ENCODE measurements at places on chromosomes 1 and 21.

DNA sequence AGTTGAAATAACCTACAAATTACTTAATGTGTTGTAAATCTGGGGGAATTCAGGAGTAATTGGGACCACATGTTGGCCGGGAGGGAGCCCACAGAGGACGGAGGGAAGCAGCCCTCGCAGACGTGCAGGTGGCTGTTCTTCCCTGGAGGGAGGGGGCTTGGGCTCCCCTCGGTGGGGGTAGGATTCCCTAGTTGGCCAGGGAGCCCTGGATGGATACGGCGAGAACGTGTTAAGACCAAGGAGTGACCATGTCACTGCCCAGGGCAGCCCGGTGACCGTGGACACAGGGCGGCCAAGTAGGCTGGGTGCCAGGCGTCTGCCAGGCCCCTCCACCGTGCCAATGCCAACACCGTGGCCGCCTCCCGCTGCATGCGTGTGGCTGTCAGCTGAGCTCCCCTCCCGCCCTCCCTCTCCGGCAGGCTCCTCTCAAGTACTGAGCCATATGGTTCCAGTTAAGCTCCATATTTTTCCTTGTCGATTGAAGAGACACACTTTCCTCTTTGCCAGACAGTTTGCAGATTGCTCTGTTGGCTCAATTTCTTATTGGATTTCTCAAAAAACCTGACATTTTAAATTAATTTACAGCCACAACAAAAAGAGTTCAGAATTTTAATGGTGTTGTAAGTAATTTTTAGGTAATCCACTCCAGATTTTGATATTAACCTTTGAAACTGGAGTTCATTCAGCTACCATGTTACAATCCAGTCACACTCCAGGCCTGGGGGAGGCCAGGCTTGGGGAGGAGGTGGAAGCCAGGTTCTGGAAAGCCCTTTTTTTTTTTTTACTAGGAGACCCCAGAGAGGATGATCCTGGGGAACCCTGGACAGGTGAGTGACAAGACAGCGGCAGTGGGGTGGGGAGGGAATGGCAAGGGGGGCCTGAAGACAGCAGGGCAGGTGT is 71.2 kb downstream of the CASZ1 start:
- DNase-seq: no peak

GRCh38 chr21:34320011-34320410 is 43.8 kb upstream of the KCNE2 start:
- no peak for DNase-seq

DNA sequence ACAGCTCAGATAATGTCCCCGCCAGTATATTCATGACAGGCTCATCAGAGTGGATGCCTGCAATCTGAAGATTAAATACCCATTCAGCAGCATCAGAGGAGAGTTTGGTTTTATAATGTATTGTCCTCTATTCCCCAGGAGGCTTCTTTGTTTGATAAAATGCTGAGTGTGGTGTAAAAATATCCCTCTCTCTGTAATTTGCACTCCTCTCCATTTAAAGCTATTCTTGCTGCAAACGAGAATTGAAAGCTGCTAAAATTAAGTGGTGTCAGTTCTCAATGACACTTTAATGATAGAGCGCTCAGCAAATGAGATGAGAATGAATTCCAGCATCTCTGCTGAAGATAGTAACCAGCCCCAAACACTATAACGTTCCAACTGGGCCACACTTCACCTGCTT is 205.7 kb upstream of the RRP15 start:
- DNase-seq: no peak

GRCh38 chr21:39666681-39667315 is 54.1 kb downstream of the B3GALT5 start:
- no peak for DNase-seq

GRCh38 chr1:198174297-198174696 is 17.5 kb downstream of the NEK7 start:
- DNase-seq: no peak

DNA sequence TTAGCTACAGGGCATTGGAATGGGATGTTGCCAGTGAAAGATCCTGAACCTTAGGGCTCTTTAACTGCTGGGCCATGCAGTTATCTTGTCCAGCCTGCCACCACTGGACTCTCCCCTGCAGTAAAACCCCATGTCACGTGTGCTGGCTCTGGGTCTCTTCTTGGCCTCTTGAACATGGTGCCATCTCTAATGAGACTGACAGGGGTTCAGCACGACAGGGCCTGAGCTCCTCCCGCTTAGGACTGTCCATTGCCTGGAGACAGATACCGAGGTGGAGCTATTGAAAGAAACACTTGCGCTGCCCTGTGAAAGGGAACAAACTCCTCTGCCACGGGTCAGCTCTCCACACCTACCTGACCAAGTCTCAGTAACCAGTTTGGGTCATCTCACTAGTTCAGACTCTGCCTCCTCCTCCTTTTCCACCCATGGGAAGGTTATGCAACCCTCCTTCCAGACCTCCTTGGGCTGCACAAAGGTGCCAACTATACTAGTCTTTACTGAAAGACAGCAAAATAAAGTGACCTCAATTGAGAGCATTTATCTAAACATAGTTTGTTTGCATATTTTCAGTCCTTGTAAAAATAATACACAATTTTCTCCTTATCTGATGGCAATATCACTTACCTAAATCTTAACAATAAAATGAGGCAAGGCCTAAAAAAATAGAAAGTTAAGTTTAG is 66.0 kb downstream of the GNG12 start:
- DNase-seq: no peak

DNA sequence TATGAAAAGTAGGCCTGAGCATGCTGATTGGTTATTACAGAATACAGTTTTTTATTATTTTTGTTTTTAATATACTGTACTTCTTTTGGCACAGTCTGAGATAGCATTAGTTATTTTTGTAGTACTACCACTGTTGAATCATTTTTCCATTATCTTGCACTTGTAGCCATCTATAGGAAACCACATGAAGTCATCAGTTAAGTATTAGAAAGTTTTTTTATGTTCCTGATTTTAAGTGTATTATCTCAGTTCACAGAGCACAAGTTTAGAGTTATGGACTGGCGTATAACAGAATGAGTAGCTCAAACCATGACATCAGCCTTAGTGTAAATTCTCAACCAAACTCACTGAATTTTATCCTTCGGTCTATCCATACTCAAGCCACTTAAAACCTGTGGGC is 22.8 kb downstream of the DHX9 start:
- DNase-seq: no peak

DNA sequence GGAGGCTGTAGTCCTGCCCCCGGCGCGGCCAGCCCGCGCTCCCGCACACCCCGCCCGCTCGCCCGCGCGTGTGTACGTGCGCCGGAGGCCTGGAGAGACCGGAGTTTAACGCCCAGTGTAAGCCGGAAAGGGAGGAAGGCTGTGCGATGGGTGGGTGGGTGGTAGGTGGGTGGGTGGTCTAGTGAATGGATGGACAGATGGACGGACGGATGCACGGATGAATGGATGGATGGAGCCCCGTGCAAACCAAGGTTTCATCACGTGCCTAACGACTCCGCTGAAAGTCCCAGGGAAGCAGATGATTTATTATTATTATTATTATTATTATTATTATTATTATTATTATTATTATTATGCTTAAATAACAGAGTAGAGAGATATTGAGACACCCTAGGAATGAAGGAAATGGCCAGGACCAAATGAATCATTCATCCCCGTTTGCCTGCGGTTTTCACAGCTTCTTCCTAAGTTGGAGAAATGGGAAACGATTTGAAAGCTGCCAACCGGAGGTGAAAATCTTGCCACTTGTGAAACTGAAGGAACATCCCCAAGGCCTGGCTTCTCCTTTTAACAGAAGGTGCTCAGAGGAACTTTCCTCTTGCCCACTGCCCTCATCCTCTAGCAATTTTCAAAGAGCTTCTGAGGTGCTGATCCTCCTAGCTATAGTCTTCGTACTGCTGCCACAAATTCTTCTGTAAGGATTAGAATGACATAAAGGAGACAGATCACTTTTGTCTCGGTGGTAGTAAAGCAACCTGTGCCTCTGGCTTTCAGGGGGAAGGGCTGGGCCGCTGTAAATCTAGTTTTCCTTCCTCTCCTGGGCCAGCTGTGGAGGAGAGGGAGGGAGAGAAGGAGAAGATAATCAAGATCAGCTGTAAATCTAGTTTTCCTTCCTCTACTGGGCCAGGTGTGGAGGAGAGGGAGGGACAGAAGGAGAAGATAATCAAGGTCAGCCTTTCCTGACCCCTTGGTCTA is 648 bp upstream of the RGS7 start:
- no peak for DNase-seq

DNA sequence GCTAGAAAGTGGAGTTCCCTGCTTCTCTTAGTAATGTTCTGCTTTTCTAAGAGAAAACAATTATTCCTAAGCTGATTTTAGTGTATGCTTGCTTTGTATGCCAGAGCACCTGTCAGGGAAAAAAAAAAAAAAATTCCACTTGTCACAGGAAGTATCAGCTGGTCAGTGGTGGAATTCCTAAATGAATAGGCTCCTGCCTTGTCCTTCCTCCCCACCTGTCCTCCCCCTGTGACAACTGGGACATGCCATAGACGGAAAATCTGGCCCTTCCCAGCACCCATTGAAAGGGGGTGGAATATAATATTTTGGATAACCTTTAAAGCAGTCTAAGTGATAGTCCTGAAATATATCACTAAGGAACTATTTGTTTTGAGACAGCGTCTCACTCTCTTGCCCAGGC is 10.8 kb downstream of the FNDC5 start:
- no peak for DNase-seq

DNA sequence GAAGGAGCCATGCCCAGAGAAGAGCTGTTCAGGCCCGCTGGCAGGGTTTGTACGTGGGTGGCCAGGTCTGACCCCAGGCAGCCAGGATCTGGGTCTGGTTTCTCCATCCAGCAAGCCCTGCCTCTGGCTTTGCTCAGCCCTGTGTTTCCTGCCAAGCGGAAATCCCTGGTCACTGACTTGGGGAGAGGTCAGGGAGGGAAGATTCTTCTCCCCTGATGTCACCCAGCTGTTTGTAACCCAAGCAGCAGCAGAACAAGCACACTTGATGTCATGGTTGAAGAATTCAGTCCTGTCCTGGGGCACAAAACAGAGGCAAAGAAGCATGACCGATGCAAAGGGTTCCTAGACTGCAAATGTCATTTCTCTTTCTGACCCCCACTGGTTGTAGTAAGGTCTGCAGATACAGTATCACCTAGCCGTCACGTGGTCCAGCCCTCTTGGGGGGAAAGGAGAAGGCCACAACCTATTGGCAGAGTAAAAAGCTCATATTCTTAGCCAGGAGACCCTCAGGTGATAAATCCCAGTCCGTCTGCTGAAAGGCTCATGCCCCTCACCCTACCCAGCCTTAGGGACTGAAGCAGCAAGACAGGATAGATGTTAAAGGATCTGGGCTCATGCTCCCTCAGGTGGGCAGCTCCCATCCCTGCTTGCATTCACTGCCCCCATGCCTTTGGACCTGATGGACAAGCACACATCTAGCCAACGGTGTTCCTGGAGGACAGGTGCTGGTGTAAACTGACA is 120.9 kb downstream of the SYT2 start:
- DNase-seq: no peak

DNA sequence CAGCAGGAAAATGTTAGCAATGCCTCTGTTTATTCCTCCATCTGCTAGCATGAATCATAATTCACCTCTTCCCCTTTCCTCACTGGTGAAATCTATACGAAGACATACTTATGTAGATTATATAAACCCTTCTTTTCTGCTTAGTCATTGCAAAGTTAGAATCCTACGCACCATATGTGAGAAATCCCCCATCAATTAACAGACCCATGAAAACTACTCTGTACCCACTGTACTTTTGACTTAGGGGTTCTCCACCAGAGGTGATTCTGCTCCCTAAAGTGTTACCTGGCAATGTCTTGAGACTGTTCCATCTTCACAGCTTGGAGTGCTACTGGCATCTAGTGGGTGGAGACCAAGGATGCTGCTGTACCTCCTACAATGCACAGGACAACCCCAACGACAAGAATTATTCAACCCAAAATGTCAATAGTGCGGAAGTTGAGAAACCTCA is 49.6 kb upstream of the KCTD3 start:
- DNase-seq: no peak

GRCh38 chr1:198713081-198713480 is 74.2 kb downstream of the PTPRC start:
- no peak for DNase-seq

DNA sequence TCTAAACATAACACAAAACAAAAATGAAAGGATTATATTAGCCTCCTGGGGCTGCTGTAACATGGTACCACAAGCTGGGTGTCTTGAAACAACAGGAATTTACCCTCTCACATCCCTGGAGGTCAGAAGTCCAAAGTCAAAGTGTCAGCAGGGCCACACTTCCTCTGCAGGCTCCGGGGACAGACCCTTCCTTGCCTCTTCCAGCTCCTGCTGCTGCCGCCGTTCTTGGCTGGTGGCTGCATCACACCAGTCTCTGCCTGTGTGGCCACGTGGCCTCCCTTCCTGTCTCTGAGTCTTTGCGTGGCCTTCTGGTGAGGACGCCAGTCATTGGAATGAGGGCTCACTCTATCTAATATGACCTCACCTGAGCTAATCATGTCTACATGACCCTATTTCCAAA is 8.2 kb downstream of the SLC37A1 start:
- no peak for DNase-seq

- DNase-seq: no peak
Observed at GRCh38 chr1:28374297-28374696, 4.8 kb downstream of the PHACTR4 start.

DNA sequence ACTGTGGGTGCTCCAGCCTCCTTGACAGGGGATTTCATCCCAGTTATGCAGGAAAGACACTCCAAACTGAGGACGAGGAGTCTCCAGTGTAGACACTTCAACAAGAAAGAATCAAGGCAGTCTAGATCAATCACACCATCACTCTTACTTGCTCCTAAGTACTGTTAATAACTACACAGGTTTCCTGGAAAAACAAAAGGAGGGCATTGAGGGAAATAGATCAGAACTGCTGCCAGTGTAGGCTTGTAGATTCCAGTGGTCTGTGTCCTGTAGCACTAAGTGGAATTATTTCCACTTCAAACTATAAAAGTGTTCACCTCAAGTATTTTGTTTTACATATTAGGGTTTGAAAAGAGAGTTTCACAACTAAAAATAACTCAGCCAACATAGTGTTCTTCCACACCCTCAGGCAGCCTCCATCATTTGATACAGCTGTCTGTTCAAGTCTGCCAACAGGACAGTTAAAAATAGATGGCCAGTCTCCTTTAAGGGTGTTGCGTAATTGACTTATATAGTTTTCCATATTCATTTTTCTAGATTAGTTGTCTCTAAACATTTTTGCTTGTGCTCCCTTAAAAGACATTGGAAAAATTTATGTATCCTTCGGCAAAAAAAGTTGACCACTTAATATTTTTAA is 32.0 kb upstream of the AGL start:
- no peak for DNase-seq

DNA sequence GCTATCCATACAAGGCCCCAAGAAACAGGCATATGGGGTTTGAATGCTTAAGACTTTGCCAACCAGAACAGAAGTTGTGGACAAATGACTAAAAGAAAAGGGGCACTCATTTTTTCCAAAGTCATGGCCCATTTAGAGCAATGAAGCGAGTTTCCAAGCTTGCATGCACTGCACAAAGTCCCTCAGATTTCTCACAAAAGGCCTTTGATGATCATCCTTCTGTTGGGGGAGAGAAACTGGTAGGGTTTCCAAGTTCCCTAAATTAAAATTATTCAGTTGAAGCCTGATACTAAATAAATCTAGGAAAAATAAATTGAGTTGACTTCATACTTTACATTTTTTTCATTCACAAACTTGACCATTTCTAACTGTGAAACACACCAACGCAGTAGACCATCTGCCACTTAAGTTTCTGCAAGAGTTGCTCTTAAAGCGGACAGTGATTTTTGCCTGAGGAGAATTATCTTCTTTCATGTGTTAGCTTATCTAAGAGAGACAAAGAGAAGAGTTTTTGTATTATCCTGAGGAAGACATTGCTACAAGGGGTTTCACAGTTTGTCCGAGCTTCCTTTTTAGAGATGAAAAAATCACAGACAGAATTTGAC is 139.2 kb downstream of the SEC16B start:
- no peak for DNase-seq
